Left renal cortex interstitium (tissue), 4 donors: ENCODE measurements at places on chromosomes 4 and X.

- DNase-seq: no peak
Observed at GRCh38 chr4:3478446-3479357, 15.6 kb downstream of the DOK7 start.

DNA sequence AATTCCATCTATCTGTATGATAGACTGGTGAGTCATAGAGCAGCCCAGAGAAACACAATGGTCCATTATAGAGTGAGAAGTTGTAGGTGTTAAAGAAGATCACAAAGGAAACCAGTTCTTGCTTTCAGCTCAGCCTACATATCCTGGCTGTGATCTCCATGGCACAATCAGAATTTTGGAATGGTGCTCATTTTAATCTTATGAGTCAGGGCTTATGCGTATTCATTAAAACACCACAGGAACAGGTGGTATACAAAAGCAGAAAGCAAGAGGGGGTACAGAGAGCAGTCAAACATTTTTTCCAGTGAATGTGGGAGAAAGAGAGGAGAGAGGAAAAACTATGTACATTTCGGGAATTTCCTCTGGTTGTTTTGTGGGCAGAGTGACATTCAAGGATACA is 126.9 kb downstream of the MFAP3L start:
- no peak for DNase-seq

- no peak for DNase-seq
Observed at GRCh38 chrX:32533848-32534247, 677.5 kb downstream of the DMD start.

- no peak for DNase-seq
Observed at GRCh38 chrX:13828392-13828791, 11.5 kb upstream of the GPM6B start.

GRCh38 chrX:131827935-131828334 is 195.2 kb upstream of the STK26 start:
- no peak for DNase-seq

DNA sequence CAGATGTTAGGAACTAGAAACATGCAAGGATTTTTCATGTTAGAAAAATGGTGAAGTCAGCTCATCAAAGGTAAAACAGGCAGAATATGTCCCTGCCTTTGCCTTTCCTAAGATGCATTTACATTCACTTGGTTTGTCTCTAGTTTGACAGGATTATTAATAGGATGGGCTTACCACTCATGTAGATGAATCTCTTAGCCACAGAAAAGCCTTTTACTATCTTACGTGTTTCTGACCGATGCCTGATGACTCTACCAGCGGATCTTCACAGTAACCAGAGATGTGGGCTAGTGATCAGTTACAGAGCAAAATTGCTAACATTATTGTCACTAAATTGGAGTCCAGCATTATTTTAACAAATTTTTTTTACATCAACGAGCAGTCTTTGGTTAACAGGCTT is 187.6 kb downstream of the MAML3 start:
- DNase-seq: no peak

DNA sequence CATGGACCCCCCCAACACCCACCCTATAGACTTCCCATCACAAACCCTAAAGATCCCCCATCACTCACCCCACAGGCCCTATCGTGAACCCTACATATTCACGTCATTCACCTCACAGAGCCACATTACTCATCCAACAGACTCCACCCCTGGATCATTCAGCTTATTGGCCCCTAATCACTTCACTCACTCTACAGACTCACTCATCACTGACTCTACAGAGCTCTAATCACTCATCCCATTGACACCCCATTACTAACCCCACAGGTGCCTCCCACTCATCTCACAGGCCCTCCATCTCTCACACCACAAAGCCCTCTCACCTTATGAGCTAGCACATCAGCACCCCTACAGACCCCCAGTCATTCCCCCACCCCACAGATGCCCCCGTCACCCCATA is 6.3 kb upstream of the TBC1D25 start:
- no peak for DNase-seq

DNA sequence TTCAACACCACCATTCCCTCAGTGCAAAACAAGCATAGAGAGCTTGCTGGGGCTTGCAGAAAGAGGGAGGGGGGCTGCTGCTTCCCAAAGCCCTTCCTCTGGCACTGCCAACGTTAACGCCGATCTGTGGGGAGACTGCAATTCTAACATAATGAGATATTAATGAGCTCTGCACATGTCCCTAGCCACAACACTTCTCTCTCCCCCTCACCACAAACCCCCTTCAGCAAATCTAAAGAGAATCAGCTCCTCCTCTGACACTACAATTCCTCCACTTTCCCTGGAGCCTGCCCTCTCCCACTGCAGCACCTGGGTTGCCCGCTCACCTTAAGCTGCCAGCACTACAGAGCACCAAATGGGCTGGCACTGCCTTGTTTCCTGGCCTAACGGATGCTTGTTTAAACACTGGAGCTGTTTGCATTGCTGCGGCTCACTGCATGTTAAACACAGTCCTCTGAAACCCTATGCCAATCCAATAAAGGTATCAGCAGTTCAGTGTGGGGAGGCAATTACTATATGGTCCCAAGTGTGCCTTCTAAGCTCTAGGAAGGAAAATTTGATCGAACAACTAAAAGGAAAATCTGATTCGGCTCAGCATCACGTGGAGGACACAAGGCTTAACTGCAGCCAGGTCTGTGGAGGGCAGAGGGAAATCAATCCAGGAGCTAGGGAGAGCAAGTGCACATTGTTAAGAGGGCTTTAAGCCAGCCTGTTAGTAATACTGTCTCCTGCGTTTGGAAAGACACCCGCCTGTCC is 232.4 kb downstream of the MAML3 start:
- DNase-seq: no peak

- DNase-seq: no peak
Observed at GRCh38 chr4:130825284-130825683, 1729.3 kb downstream of the C4orf33 start.

- no peak for DNase-seq
Observed at GRCh38 chr4:152937336-152938236, 1.5 kb downstream of the FHDC1 start.

DNA sequence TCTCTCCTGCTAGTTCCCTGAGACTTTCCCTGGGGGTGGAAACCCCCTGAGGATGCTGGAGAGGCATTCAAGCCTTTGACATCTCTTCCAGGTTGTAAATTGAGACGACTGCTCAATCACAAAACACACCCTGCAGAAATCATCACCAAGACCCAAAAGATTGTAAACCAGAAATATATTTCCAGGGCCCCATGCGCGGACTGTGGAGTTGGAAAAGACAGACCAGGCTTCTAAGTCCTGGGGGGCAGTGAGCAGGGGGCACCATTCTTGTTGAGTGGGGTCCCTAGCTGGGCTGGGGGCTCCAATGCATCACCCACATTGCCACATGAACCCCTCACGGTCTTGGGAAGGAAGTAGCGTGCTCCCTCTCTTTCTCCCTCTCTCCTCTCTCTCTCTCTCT is 87.9 kb upstream of the C4orf50 start:
- DNase-seq: no peak

DNA sequence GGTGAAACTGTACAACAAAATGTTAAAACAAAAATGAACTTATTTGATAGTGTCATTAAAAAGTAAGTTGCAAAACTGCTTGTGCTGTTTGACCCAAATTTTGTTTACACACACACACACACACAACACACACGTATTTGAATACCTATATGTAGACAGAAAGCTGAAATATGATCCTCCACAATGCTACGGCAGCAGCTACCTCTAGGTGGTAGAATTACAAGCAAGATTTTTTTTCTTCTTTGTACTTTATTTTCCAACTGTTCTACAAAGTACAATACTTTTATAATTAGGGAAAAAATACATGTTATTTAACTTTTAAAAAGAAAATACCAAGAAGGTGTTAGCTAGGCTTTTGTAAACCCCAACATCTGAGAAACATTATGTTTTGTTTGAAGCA is 1.2 kb downstream of the CYTL1 start:
- no peak for DNase-seq

GRCh38 chr4:77699731-77700210 is 94.2 kb downstream of the CXCL13 start:
- DNase-seq: peak; percentile 72

DNA sequence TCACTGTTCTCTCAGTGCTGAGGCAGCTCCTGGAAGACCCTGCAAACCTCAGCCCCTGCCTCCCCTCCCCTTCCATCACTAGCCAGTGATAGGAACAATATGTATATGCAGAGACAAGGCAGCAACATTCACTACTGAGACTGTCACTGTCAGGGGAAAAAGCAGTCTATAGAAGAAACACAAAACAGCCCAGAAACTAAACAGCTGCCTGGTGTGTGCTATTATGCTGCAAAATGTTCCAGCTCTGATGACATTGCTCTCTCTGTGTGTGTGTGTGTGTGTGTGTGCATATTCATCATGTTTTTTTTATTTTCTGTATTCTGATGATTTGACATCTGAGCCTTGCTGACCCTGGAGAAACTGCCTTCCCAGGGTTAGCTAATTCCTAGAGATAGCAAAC is 147.2 kb downstream of the SPATA18 start:
- DNase-seq: no peak

DNA sequence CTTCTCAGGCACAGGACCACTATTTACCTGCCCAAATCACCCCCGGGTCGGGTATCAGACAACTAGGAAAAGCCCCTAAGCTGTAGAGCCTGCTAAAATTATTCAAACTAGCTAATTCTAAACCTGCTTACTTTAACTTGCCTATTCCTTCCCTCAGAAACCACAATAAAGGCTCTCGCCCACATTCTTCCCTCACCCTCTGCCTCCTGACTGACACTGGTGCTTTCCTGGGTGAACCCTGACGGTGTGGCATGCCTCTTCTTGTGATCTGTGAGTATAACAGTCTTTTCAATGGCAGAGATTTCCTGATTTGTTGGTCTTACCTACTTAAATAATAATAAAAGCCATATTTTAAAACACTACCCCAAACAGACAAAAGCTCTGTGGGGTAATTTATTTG is 242.1 kb upstream of the ZCCHC13 start:
- no peak for DNase-seq

GRCh38 chrX:149283853-149284252 is 221.3 kb downstream of the IDS start:
- DNase-seq: no peak

DNA sequence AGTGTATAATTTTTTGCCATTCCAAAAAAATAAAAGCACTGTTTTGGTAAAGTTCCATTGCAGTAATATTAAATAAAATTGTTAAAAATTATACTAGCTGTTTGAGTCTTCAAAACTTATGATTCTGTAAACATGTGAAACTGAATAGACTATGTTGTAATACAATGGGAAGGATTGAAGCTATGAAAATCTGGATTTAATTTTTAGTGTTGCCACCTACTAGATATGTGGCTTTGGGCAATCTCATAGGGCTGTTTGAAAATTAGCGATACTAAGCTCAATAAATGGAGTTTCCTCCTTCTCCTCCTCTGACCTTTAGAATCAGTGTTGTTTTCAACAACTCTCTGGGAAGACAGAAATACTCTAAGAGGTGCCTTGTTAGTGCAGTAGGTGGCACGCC is 4.5 kb downstream of the PGRMC2 start:
- DNase-seq: no peak

GRCh38 chr4:167893531-167893930 is 198.8 kb upstream of the ANXA10 start:
- DNase-seq: no peak

GRCh38 chr4:158236304-158237030 is 26.2 kb downstream of the TMEM144 start:
- no peak for DNase-seq

DNA sequence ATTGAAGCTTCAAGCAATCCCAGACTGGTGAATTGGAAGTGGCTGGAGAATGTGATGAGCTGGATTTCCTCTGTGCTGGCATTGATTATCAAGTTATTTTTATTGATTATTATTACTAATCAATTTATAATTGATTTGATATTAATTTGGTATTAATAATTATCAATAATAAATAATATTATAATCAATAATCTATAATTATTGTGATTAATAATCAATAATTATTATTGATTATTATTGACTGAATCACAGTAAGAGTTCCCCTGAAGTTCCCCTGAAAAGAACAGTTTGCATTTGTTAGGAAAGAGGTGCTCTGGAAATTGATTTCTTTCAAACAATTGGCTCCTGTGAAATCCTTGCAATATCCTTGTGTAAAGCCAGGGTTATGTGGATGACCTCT is 7.5 kb upstream of the FAM9A start:
- no peak for DNase-seq

DNA sequence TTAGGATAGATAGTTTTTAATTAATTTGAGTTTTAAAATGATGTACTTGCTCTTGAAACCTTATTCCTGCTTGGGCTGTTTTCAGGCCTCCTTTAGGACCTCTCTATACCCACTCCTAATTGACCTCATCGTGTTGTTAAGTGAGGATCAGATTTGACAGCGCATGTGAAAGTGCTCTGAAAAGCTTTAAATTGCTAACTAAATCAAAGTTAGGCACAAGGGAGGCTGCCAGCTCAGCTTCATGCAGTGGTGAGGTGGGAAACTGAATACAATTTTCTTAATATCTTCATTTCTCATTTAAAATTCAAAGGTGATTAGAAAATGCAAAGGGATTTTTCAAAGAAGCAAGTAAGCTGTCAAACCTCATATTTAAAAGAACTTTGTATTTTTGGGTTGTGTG is 20.0 kb downstream of the FHDC1 start:
- no peak for DNase-seq

GRCh38 chr4:15400981-15401671 is 26.7 kb upstream of the C1QTNF7 start:
- no peak for DNase-seq

DNA sequence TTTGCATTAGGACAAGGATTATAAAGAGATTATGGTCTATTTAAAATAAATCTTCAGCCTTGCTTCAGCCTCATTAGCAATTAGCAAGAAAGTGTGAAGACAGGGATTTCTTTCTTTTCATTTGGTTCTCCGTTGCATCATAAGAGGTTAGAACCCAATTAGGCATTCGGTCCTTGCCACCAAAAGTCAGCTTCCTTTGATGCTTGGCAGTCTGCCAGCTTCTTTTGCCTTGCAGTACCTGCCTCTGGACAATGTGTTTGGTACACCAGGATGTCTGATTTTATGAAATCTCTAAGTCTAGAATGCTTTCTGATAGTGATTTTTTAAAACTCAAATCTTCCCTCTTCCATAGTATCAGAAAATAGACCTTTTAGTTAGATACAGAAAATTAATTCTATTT is 12.4 kb downstream of the SMIM20 start:
- no peak for DNase-seq

GRCh38 chr4:40337523-40337922 is 2.4 kb downstream of the CHRNA9 start:
- no peak for DNase-seq

GRCh38 chr4:119977076-119977940 is 89.3 kb downstream of the MAD2L1 start:
- DNase-seq: no peak

DNA sequence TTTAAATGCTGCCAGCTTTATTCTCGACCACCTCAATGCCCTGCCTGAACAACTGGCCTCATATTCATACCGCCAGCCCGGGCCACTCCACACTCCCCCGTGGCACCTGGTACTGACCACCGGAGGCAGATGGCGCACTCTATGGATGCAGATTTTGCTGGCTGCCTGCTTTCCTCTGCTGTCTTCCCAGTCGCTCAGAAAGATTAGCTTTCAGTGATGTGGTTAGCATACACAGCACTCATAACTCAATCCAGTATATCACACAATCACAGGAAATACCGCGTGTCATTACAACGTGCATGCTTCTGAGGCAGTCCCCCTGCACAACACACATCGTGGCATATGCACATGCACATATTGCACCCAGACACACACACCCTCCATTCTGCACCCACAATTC is 147.2 kb upstream of the BCOR start:
- DNase-seq: no peak
